KBM-7 (cell line): ENCODE measurements at places on chromosomes 4 and X.

GRCh38 chrX:15566244-15566643 is 34.5 kb downstream of the ACE2 start:
- peak; percentile 27 for DNase-seq

- peak; percentile 47 for DNase-seq
Measured at GRCh38 chr4:156898373-156899117, 73.1 kb downstream of the PDGFC start.

- DNase-seq = no peak
Measured at GRCh38 chr4:84481077-84481859, 17.8 kb downstream of the NKX6-1 start.

- DNase-seq = no peak
Measured at GRCh38 chr4:184262901-184263300, 45.2 kb upstream of the ENPP6 start.

DNA sequence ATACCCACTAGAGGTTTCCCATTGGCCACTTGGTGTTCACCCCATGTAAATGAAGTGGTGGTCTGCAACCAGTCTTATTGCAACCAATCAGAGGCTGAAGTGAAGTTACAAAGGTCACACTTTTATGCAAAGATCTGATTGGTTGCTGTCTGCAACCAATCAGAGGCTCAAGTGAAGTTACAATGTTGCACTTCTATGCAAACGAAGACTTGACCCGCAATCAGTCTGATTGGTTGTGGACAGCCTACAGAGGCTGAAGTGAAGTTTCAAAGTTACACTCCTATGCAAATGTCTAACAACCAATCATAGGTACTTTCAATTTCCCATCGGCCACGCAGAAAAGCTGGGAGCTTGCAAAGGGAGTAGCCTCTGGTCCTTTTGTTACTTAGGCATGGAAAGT is 22.3 kb upstream of the XPNPEP2 start:
- no peak for DNase-seq

- no peak for DNase-seq
Measured at GRCh38 chrX:100695302-100695701, 36.6 kb downstream of the SYTL4 start.
